ENCODE measurements at places on chromosomes 12 and 14.

DNA sequence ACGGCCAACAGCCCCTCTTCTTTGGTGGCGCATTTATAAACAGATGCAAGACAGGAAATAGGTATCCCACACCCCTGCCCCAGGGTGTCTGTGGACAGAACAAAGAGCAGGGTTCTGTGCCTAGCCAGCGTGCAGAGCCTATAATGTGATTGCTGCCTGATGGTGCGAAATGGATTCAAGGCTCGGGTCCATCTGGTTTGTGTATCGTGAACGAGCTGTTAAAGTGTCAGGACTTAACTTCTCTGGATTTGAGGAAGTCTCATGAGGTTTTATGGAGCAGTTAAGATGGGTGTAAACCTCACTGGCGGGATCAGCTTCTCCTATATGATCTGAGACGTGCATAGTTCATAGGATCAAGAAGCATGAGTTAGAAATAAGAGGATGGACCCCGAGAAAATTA is 388.7 kb upstream of the TBX3 start:
- DNase-seq: no peak

GRCh38 chr14:24435192-24435810 is 5.5 kb downstream of the KHNYN start:
- no peak for DNase-seq

DNA sequence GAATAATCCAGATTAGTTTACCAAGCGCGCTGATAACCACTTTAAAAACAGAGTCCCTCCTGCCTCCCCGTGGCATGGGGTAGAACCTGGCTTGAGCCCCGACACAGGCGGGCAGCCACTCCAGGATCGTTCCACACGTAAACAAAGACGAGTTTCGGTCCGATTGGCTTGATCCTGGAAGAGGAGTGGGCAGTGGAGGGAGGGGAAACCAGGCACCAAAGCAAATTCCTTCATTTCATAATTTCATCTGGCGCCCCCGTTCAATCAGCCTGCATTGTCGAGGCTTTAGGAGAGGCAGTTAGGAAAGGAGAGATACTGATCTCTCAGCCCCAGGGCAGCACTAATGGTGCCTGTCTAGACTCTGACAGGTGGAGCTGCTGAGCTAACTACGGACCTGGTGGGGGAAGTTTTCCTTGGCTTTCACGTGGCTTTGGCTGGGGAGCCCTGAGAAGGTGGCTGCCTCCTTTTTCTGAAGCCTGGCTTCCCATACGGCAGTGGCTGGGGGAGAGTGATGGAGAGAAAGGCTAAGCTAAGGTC is 751 bp upstream of the GPRC5A start:
- DNase-seq: peak; percentile 54

DNA sequence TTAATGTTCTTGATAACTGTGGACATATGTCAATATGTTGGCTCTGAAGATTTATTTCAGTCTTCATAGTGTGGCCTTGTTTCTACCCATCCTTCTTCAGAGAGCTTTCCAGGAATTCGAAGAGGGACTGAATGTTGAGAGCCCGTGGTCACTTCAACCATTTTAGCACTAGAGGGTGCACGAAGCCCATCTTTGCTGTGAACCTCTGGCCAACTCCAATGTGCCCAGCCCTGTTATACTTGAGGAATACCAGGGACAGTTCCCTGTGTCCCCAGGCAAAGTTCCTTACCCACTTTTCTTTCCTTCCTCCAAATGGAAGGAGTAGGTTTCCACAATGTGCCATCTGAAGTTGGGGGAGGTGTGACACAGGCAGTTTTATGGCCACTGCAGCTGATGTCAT is 603.5 kb downstream of the RPL10L start:
- DNase-seq: peak; percentile 2

GRCh38 chr12:107329569-107330324 is 236.4 kb upstream of the CRY1 start:
- DNase-seq: no peak

DNA sequence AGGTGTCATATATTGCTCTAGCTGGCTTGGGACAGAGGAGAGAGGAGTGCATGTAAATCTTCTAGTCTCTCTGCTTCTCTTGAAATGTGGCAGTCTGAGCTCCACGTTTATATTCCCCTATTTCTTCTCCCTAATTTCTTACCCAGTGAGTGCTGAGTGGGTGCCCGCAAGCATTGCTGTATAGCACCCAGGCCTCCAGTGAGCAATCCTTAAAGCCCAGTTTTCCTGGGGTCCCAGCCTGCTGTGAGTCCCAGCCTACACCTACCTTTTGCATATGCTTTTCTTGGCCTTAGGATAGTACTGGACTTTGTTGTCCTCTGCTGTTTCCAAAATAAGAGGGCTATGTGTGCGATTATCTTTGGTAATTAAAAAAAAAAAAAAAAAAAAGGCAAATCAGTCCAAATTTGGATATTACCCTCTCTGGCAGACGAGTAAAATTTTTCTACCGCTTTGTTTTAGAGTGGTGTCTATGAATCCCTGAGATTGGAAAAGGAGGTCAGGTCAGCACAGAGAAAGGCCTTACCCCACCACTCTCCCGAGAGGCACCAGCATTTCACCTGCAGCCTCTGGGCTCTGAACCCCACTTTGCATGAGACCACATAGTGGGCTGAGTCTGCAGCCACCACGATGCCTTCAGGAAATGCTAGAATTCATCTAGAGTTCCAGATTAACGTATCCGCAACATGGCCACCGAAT is 1.1 kb downstream of the MGST1 start:
- no peak for DNase-seq

DNA sequence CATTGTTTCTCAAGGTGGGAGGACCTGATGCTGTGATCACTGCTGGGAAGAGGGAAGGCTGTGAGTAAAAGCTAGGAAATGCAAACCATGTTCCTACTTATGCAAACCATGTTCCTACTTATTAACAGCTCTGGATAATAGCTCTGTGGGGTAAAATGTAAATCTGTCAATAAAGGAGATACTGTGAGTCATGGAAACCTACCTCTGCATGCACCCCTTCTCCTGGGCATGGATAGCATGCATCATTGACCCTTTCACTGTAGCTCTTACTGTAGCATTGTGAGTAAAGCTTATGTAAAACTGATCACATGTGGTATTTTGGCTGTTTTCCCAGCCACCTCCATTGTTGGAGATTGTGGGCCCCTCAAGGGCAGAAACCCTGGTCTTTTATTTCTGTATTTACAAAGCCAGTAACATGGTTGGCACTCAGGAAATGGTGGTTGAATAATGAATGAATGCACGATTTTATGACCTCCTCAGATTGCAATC is 253.7 kb downstream of the GRIN2B start:
- DNase-seq: no peak

DNA sequence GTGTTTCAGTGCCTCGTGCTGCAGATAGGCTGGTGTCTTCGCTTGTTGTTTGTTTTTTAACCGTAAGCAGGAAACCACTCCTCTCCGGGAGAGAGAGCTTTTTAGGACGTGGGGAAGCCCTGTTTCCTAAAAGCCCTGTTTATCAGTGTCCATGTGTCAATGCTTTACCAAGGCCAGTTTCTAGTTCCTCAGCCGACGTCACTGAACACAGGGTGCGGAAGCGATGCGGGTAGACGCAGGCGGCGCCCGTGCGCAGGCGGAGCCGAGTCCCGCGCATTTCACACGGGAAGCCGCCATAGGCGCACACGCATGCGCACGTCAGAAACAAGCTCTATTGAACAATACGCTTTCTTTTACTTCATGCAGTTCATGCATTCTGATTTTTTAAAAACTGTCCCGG is 79.8 kb downstream of the GLT1D1 start:
- DNase-seq: no peak

DNA sequence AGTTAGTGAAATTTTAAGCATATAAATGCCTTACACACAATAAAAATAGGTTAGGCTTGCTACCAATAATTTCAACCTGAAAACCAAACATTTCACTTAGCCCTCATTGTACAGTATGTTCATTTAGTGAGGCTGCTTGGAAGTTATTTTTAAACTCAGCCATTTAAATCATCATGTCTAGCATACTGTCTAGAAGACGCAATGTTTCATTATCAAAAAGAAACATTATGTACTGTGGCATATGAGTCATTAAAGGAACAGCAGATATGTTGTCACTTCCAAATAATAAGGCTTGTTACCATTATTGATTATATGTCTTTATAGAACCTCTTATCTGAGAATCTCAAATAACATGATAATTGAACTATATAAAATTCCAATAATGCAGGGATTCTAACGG is 304.7 kb downstream of the RMST start:
- no peak for DNase-seq

DNA sequence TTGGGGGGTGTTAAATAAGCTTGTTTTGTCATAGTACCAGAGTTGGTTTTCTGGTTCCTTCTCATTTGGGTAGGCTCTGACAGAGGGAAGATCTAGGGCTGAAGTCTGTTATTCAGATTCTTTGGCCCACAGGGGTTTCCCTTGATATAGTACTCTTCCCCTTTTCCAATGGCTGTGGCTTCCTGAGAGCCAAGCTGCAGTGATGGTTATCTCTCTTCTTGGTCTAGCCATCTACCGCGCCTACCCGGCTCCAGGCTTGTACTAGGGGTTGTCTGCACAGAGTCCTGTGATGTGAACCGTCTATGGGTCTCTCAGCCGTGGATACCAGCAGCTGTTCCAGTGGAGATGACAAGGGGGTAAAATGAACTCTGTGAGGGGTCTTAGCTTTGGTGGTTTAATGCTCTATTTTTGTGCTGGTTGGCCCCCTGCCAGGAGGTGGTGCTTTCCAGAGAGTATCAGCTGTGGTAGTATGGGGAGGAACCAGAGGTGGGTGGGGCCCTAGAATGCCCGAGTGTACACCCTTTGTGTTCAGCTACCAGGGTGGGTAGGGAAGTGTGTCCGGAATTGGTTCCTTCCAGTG is 209.7 kb downstream of the GPHN start:
- no peak for DNase-seq

DNA sequence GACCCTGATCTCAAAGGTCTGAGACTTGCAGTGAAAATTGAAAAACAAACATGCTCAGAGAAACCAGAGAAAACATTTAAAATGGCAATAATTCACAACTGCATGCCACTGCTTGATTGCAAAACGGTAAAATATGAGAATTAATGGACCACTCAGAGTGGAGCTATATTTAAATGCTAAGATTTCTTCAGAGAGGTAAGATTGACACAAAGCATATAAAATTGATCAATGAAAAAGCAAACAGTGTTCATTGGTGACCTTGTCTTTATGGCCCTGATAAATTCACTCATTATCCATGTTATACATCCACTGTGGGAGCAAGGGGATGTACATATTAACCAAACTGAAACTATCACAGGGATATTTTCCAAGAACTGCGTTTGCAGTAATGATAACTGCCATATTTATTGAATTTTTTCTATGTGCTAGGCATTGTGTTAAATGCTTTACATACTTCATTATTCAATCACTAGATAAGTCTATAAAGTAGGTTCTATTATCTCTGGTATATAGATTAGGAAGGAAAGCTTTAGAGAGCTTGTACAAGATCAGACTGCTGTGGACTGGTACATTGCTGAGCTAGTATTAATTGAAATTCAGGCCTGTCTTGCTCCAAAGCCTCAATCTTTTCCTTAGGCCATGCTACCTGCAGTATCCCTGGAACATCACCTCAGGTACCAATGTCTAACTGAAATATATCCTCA is 113.9 kb upstream of the LMO3 start:
- DNase-seq: no peak

DNA sequence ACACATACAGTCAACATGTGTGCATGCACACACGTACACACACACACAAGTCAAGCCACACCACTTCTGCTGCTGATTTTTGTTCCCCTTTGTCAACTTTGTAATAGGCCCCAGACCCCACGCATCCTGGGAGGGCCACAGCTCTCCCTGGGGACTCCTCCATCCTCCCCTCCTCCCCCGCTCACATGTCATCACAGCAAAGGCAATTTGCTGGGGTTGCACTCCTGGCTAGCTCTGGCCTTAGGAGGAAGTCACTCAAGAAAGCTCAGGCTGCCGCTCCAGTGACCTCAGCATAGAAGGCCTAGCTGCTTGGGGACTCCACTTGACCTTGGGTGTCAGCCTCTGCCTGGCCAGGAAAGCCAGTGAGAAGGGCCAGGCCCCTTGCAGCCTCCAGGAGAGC is 27.2 kb downstream of the NGB start:
- DNase-seq: no peak

- DNase-seq: peak; percentile 75
Observed at GRCh38 chr12:4119157-4119761, 154.3 kb upstream of the CCND2 start.

DNA sequence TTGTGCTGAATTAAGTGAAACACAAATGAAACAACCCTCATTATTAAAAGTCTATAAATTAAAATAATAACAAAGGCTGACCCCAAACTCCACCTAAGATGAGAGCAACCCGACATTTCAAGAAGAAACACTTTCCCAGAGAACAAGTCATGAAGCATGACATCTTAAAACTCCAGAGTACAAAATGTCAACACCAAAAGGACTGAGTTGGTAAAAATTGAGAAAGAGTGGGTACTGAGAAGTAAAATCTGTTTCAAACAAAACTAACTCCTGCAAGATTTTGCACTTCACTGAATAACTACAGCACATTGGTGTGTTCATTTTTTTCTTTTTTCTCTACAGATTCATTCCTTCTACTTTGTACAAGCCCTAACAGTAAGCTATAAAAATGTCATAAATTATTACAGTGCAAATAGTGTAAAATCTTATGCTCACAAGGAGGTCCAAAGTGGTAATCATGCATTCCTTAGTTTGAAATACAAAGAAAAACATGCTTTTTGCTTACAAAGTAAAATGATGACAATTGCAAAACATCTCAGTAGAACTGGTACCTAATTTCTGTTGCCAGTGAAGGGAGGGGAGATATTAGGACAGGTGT is 31.8 kb downstream of the SLC35F4 start:
- no peak for DNase-seq

- DNase-seq: peak; percentile 45
Observed at GRCh38 chr12:98998697-98999299, 353.7 kb downstream of the APAF1 start.

DNA sequence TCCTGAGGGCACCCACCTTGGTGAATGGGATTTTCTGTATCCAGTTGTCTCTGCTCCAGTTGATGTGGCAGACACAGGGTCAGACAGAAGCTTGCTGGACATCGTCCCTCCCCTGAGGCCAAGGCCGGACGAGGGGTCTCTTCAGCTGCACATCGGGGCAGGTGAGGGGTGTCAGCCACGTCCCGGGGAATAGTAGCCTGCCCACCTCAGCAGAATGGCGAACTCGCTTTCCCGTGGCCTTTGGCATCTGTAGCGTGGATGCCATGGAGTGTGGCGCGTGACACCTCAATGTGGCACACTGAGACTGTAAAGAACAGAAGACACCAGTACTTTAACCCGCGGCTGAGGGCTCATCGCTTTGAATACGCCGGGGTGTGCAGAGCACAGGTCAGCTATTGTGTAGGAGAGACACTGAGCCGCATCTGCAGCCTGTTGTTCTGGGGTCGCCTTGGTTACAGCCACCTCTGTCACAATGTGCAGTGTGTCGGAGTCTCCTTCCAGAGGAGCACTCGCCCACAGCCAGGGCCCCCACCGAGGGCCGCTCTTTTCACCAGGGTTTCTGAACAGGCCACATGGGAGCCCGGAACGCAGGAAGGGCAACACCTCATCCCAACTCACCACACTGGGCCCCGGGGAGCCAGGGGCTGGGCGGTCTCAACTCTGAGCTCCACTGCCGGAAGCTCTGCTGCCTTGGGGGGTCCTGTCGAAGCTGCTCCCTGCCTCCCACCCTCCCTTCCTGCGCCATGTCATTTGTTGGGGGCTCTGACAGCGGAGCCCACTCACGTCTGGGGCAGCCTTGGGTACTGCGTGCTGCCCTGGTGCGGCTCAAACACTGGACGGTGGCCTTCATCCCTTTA is 77.0 kb downstream of the ADGRD1 start:
- no peak for DNase-seq
